ENCODE measurements at places on chromosomes 7 and 10. TPM values are rescaled to one million over a fixed set of nuclear protein-coding genes. Genes with fewer than 3 reads are reported as not detected.

The AKR1C8 gene
- not detected for total RNA-seq

The MGMT gene
- total RNA-seq, result 26.0 TPM

The STK31 gene
- total RNA-seq, result not detected

The ZCCHC24 gene
- 0.52 TPM for total RNA-seq

GRCh38 chr10:23318359-23318758 is 26.2 kb downstream of the C10orf67 start:
- DNase-seq, result no peak

- H3K27me3 ChIP-seq, result no peaks in the 10 kb centered on the region
- H3K4me3 ChIP-seq, result peak within 1 kb of the TSS; percentile 92
- DNase-seq, result peak; percentile 45
- no peaks in the 10 kb centered on the region for H3K36me3 ChIP-seq
- H3K4me1 ChIP-seq, result peaks cover 13% of the 10 kb centered on the region
- H3K27ac ChIP-seq, result peak within 1 kb of the TSS; percentile 89
These were observed at the start of gene CRPPA for GRCh38 chr7:16421333-16422102. Gene CRPPA, minus strand, starts transcription at chr7:16421538. Its CDS starts 216 bp downstream, at chr7:16421322.

DNA sequence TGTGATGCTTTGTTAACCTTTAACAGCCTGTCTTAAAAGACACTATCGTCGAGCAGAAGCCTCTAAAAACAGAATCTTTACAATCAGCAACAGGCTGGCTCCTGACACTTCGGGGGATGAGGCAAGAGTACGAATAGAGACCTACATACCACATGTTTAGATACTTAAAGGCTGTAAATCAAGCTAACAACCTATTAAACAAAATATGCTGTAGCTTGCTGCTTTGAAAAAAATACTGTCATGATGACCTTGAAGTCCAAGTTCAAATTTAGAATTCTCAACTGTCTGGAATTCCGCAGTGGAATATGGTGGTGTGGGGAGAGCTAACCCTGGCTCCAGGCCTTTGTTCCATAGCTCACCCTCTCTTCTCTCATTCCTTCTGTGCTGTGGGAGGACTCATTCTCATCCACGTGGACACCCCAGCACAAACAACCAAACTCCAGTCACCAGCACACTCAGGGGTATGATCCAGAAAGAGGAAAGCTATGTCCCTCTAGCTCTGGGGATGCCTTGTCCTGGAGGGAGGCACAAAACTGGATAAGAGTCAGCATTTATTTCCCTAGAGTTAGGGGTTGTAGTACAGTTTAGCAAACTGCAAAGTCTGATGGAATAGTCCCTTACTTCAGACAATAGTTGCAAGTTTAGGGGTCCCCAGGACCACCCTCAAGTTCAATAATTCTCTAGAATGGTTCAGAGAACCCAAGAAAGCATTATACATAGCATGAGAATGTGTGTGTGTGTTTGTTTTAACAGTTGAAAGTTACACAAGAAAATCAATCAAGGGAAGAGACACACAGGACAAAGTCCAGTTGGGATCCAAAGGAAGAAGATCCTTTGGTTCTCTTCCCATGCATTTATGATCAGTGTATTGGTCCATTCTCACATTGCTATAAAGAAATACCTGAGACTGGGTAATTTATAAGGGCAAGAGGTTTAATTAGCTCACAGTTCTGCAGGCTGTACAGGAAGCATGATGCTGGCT is 196.1 kb upstream of the SVIL start:
- no peak overlapping the region for H3K27ac ChIP-seq
- H3K4me3 ChIP-seq, result no peak overlapping the region
- no peaks in the 10 kb centered on the region for H3K36me3 ChIP-seq
- DNase-seq, result no peak
- no peaks in the 10 kb centered on the region for H3K27me3 ChIP-seq

- H3K4me1 ChIP-seq, result peaks cover 8% of the 10 kb centered on the region
- peak overlapping the region; percentile 47 for H3K4me3 ChIP-seq
- no peak for DNase-seq
- H3K27me3 ChIP-seq, result peaks cover 29% of the 10 kb centered on the region
- H3K27ac ChIP-seq, result no peak overlapping the region
These were observed 663 bp downstream of the VPS37D start for GRCh38 chr7:73668103-73668885.

DNA sequence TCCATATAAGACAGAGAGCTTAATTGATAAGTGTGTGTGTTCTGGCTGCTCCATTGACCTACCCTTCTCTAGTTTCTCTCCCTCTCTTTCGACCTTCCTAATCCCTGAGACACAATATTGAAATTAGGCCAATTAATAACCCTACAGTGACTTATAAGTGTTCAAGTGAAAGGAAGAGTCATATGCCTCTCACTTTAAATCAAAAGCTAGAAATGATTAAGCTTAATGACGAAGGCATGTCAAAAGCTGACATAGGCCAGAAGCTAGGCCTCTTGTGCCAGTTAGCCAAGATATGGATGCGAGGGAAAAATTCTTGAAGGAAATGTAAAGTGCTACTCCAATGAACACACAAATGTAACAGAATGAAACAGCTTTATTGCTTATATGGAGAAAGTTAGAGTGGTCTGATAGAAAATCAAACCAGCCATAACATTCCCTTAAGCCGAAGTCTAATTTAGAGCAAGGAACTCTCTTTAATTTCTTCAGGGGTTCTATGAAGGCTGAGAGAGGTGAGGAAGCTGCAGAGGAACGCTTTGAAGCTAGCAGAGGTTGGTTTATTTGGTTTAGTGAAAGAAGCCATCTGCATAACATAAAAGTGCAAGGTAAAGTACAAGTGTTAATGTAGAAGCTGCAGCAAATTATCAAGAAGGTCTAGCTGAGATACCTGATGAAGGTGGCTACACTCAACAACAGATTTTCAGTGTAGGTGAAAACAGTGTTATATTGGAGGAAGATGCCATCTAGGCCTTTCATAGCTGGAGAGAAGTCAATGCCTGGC is 53.8 kb downstream of the ST7 start:
- H3K27ac ChIP-seq, result no peak overlapping the region
- H3K27me3 ChIP-seq, result no peaks in the 10 kb centered on the region
- H3K4me1 ChIP-seq, result peaks cover 61% of the 10 kb centered on the region
- H3K4me3 ChIP-seq, result no peak overlapping the region
- no peaks in the 10 kb centered on the region for H3K36me3 ChIP-seq

DNA sequence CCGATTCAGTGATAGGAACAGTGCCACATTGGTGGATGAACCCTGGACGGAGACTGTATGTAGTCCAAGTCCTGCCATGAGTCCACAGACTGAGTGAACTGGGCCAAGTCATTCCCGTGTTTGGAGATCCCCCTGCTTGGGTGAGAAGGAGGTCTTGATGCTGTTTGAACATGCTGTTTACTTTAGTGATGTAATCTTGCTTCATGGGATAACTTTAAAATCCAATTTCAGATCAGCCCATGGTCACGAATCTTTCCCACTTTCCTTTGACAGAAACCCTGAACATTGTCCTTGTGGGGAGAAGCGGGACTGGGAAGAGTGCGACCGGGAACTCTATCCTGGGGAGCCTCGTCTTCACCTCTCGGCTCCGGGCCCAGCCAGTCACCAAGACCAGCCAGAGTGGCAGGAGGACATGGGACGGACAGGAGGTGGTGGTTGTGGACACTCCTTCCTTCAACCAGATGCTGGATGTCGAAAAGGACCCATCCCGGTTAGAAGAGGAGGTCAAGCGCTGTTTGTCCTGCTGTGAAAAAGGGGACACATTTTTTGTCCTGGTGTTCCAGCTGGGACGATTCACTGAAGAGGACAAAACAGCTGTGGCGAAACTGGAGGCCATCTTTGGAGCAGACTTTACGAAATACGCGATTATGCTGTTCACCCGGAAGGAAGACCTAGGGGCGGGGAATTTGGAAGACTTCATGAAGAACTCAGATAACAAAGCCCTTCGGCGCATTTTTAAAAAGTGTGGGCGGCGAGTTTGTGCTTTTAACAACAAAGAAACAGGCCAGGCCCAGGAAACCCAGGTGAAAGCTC is 26.6 kb downstream of the GIMAP8 start:
- no peaks in the 10 kb centered on the region for H3K27me3 ChIP-seq
- H3K4me1 ChIP-seq, result peaks cover 87% of the 10 kb centered on the region
- H3K27ac ChIP-seq, result peak overlapping the region; percentile 97
- DNase-seq, result peak; percentile 54
- peak overlapping the region; percentile 33 for H3K4me3 ChIP-seq
- H3K36me3 ChIP-seq, result peaks cover 36% of the 10 kb centered on the region

GRCh38 chr10:930625-931325 is 730 bp downstream of the LARP4B start:
- no peaks in the 10 kb centered on the region for H3K27me3 ChIP-seq
- H3K27ac ChIP-seq, result peak overlapping the region; percentile 83
- peak overlapping the region; percentile 84 for H3K4me3 ChIP-seq
- DNase-seq, result peak; percentile 30
- H3K4me1 ChIP-seq, result peaks cover 35% of the 10 kb centered on the region
- H3K36me3 ChIP-seq, result peaks cover 16% of the 10 kb centered on the region

GRCh38 chr7:55133630-55134358 is 115.0 kb downstream of the EGFR start:
- DNase-seq, result no peak
- no peak overlapping the region for H3K27ac ChIP-seq
- H3K4me3 ChIP-seq, result no peak overlapping the region
- peaks cover 7% of the 10 kb centered on the region for H3K27me3 ChIP-seq
- no peaks in the 10 kb centered on the region for H3K36me3 ChIP-seq
- peaks cover 14% of the 10 kb centered on the region for H3K4me1 ChIP-seq

DNA sequence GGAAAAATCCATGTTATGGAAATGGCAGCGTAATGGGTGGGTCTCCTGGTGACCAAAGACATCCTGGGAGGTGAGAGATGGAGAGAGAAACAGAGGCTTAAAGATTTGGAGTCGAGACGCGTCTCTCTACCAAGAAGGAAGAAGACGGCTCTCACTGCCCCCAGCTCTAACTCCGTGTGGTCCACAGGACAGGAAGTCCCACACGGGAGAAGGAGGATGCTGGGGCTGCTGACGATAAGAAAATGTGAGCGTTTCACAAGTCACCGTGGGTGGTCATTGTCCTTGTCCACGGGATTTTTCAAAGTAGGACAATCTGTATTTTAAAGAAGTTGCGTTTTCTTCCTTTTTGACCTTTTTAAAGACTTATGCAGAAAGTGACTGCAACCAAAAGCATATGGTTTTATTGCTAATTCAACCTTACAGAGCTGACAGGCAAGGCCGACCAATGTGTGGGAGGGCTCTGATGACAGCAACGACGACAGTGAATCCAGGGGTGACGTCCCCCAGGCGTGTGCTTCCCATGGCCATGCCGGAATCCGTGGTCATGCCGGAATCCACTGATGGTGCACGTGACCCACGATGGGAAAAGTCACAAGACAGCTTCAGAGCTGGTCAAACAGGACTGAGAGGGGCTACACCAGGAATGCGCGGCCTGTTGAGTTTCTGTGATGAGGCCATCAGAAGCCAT is 341.2 kb downstream of the PTPRN2 start:
- no peaks in the 10 kb centered on the region for H3K27me3 ChIP-seq
- no peaks in the 10 kb centered on the region for H3K4me1 ChIP-seq
- no peak overlapping the region for H3K4me3 ChIP-seq

Measured in activated naive CD4-positive, alpha-beta T cell treated with anti-CD3 and anti-CD28 coated beads for 36 hours (primary cell).